ENCODE measurements at places on chromosomes 7 and 10.

GRCh38 chr7:123643495-123644441 lies 11.9 kb upstream of the LMOD2 start:
- no peak for DNase-seq

DNA sequence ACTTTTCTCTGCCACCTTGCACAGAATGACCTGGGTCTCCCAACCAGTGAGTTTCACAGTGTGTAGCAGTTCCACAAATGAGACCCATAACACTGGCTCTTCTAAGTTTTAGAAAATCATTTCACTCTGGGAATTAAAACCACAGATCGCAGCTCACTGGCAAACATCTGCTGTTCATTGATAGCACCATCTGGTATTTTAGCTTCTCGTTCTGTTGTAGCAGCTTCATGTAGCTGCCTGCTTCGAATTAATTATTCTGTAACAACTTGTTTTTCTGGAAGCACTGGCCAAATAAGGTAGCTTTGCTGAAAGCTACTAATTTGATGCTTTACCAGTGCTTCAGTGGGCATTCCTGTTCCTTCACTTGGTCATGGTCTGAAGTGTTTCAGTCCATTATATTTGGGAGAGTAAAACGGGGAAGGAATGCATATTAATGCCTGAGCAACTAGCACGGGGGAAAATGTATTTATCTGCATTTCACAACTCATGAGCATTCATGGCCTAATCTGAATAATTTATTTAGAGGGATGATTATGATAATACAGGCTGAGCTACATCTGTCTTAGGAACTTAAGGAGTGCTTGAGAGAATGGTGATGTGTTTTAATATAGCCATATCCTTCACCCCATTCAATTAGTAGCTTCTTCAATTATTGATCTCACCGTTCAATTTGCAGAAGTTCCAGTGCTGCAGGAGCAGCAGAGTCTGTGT lies 447.4 kb downstream of the XPNPEP1 start:
- no peak for DNase-seq

DNA sequence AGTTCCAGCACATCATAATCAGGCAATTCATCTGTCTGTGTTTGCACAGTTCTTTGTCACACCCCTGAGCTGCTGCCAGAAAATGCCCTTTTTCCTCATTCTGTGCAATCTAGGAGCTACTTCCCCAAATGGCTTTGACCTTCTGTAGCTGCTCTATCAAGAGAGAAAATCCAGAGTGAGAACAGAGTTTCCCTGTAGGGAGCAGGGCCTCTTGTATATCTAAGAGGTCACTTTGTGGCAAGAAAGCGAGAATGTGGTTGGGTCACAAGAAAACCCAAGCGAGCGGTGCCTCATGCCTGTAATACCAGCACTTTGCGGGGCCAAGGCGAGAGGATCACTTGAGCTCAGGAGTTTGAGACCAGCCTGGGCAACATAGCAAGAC lies 24.3 kb downstream of the SLC29A3 start:
- no peak for DNase-seq

DNA sequence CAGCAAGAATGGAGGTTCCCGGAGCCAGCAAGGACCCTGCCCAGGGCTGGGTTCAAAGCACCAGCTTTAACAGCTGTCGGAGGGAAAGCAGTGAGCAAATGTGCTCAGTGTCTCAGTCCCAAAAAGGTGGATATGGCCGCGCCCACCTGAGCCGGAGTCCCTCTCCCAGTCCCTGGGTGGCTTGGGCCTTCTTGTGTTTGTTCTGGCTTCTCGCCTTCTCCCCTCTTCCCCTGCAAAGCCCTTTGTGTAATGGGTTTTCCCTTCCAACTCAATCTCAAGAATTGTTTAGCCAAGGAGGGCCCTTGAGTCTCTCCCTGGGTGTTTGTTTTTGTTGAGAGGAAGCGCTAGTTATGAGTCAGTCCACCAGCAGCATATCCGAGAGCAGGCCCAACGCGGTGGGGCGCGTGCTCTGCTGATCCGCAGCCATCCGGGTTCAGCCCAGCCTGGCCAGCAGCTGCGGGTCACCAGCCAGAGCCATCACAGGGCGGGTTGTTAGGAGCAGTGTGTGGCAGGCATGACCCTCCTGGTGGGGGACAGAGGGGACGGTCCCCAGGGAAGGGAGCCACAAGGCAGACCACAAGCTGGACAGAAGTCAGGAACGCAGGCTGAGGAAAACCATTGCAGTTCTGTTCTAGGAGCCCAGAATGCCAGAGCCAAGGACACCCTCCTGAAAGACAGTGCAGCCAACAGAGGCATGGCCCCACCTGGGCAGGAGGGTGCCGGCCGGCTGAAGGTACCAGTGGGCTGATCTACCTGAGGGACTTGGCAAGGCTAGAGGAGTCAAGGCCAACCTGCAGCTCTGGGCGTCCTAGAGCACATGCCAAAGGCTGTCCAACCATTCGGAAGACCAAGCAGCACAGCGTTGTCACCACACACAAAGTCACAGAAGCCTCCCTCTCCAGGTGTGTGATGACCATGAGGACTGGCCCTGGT lies 21.3 kb downstream of the CALML3 start:
- no peak for DNase-seq

GRCh38 chr10:3671386-3671955 lies 113.5 kb downstream of the KLF6 start:
- no peak for DNase-seq
